ENCODE measurements at places on chromosomes 3 and 15. TPM values are rescaled to one million over a fixed set of nuclear protein-coding genes. Genes with fewer than 3 reads are reported as not detected.

DNA sequence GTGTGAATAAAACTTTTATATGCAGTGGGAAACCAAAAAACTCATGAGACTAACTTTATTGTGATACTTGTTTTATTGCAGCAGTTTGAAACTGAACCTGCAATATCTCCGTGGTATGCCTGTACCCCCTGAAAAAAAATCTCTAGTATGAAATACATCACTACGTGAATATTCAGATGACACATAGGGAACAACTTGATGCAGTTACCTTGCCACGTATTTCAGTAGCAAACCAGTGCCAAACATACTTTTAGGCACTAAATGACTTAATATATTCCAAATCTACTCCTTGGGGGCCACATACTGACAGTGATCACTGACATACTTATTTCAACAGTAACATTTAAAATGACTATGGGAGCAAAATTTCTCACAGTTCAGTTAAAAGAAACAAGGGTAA is 13.8 kb downstream of the CRBN start:
- DNase-seq, result no peak

GRCh38 chr3:12799525-12800440 is 3.3 kb downstream of the CAND2 start:
- DNase-seq, result no peak

DNA sequence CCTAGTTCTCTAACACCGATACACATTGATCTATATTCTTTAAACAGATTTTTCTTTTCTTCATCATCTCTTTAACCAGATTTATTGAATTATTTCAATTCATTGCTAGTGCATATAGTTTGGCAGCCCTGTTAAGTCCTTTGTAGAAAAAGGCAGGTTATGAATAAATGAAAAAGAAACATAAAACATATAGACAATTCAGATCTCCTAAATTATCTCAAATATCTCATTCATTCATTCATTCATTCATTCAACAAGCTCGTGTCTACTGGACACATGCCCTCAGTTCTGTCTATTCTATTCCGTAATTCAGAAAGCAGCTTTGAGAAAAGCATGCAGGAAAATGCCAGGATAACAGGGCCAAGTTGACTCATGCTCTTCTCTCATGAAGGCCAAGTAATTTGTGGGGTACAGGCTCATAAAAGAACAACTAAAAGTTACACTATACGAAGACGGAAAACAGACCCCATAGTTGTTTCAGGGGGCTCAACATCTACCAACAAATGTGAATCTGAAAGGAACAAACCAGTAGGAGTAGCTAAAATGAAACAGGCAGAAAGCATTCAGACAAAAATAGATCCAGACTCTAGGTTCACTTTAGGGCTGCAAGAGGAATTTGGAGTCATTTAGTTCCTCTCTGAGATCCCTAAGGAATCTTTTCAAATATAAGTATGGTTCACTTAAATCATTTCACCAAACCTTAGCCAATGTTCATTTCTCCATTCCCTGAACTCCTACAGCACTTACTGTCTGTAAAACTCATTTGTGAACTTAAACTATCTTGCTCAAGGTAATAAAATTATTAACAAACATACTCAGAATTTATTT is 7.5 kb downstream of the ZNF148 start:
- no peak for DNase-seq

GRCh38 chr15:60423537-60423936 is 25.8 kb upstream of the ANXA2 start:
- peak; percentile 12 for DNase-seq

Gene ALDH1L1
- 4.7 TPM for total RNA-seq

Gene MEGF11
- 0.60 TPM for total RNA-seq

Measured in progenitor cell of endocrine pancreas (in vitro differentiated cells).